Activated T-helper 1 cell treated with anti-CD3 and anti-CD28 coated beads, Interleukin-2, amount 50 U/mL, for 16 hours (primary cell): ENCODE measurements at places on chromosomes 2 and 18.

DNA sequence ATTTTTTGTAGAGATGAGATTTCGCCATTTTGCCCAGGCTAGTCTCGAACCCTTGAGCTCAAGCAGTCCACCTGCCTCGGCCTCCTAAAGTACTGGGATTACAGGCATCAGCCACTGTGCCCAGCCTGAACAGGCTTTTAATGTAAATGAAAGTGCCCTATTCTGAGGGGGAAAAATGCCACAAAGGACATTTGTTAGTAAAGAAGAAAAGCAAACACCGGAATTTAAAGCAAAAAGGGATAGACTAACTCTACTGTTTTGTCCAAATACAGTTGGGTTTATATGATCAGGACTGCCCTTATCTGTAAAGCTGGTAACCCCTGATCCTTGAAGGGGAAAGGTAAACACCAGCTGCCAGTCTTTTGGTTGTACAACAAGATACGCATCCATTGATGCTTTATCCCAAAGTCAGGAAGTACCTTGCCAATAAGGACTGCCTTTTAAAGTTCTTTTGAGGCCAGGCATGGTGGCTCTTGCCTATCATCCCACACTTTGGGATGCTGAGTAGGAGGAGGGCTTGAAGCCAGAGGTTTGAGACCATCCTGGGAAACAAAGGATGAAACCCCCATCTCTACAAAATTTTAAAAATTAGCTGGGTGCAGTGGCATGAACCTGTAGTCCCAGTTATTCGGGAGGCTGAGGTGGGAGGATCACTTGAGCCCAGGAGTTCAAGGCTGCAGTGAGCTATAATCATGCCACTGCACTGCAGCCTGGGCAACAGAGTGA lies 13.1 kb downstream of the CLEC4F start:
- no peak for DNase-seq

- no peak for DNase-seq
Measured at GRCh38 chr2:65407240-65407639, 25.2 kb downstream of the SPRED2 start.

DNA sequence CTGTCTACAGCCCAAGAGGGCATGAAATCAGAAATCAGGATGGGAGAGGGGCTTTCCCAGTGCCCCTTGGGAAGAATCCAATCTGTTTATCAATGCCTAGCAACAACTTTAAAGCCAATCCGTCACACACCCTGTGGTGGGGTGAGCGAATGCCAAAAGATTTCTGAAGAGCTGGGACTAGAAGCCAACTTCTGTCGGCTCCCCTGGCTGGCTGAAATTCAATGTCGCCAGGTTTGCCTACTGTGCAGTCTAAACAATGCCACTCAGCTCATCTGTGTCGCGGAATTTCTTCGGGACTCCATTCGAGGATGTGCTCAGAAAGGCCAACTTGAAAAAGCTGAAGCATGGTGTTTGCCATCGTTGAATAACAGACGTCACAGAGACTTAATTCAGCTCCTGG lies 31.5 kb upstream of the NCKAP5 start:
- no peak for DNase-seq

DNA sequence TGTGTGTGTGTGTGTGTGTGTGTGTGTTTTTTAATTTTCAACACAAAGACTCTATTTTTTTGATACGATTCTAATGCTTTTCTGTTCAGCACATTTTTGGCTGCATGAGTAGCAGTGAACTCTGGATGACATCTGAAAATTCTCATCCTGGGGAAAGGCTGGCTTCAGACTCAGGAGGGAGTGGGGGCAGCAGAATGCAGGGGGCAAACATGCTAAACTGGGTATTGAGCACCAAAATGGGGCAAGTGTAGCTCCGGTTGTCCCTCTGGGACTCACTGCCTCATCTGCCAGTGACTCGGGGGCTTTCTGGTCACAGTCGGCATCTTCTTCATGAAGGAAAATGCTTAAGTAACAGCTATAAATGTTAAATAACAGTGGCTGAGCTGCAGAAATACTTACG lies 116.8 kb upstream of the PID1 start:
- DNase-seq, result no peak

DNA sequence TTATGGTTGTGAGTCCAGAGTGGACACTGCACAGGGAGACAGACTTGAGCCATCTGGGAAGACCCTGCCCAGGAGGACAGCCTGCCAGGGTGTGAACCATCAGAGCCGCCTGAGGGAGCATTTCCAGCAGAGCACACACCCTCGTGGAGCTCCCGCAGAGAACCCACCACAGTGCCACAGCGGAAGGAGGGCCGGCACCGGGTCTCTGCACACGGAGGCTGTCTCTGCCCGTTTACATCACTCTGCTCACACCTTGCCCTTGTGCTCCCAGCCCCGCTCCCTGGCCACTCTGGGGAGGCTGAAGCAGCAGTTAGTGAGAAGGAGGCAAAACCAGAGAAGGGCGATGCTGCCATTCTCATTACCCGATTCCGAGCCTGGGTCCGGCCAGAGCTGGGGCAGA lies 161.9 kb downstream of the KLHL29 start:
- no peak for DNase-seq

GRCh38 chr18:35658112-35658511 lies 76.6 kb downstream of the GALNT1 start:
- no peak for DNase-seq

DNA sequence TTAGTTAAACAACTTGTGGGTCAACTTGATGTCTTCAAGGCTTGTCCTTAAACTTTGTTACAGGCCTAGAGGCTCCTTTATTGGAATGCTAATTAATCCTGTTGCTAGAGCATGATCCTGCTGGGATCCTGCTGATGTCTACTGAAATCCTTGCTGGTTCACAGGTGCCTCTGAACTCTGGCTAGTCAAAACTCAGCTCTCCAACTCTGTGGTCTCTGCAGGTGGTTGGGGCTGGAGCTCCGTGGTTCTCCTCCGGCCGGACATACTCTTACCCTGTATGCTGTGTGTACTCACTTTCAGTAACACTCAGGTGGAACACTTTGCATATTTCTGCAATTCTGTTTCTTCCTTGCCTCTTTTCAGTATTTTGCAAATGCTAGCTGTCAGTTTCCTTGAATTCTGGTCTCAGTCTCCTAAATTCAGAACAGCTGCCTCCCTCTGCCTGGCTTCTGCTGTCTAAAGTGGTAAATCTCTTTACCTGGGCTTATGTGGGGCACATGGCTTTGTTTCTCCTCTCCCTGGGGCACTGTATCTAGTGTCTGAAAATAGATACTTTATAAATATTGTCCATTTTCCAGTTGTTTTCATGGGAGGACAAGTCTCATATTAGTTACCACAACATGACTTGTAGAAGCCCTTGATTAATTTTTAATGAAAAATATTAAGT lies 113.0 kb downstream of the ATP9B start:
- DNase-seq, result no peak

GRCh38 chr2:172083628-172084394 lies 1.5 kb upstream of the DLX1 start:
- no peak for DNase-seq

DNA sequence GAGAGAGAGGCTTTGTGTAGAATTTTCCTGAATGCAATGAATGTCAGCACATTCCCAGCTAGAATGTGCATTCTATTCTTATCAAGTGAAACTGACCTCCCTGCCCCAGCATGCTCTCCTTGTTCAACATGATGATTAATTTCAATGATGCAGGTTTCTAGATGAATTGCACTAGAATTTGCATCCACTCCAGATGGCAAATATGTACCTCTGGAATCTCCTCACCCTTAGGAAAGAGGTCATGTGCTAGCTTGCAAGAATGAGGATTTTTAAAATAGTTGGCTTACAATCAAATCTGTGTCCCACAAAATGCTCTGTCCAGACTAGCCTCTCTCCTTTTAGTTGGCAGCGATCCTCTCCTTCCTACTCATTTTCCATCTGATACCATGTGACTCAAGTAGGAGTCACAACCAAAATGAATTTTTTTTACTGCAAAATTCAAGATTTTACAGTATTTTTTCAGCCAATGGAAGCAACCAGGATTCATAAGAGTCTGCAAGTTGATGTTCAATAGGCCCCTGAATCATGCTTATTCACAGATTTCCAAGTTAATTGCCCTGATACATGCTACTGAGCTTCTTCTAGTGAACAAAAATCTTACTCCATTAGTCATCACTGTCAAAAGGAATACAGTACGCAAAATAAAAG lies 21.0 kb upstream of the STAT4 start:
- DNase-seq, result no peak

DNA sequence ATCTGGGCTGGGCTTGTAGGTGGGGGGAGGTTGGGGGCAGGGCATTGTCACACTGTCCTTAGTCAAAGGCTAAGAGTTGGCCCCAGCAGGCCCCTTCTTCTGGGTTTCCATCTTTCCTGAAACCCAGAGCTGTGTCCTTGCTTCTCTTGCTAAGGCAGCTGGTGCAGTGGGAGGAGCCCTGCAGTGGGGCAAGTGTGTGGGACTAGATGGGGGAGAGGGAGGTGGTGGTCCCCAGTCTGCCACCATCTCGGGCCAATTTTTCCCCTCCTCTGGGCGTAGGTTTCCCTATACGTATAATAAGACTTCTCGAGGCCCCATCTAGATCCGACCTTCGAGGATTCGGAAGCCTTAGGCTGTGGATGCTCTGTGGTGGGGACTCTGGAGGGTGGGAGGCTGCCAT lies 3.5 kb downstream of the KCNF1 start:
- no peak for DNase-seq
